Kasumi-1 (cell line): ENCODE measurements at places on chromosomes 11 and 22.

DNA sequence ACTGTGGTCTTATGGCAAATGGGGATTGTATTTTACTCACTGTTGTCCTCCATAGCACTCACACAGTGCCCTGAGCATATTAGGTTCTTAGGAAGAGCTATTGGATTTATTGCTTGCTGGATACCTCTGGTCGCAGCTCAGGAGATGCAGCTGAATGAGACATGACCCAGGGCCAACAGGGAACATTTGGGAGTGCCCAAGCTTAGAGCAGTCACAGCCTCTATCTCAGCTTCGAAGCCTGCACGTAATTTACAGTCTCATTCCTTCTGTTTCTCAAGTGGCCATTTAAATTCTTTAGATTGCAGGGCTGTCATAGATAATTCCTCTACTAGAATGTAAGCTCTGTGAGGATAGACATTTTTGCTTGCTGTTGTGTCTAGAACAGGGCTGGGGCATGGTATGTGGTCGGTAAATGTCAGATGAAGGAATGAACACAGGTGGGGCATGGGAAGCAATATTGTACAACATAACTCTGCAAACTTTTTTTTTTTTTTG, 192.8 kb downstream of the GRIK4 start:
- DNase-seq = no peak

- no peak for DNase-seq
Observed at GRCh38 chr22:45127866-45128265, 35.9 kb upstream of the NUP50 start.

DNA sequence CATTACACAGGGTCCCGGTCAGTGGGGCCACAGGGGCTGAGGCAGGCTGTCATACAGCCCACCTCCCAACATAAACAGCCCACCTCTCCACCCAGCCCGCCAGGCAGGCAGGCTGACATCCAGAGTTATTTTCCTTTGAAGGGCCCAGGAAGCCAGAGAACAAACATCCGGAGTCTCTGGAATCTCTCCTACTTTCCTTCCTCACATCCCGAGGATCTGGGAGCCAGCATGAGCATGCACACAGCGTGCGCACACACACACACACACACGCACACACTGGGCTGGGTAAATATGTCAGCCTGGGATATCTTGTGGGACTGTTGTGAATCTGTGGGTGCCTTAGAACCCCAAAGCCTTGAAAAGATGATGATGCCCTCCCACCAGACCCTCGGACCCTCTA, 55.4 kb downstream of the PDE2A start:
- DNase-seq = no peak

DNA sequence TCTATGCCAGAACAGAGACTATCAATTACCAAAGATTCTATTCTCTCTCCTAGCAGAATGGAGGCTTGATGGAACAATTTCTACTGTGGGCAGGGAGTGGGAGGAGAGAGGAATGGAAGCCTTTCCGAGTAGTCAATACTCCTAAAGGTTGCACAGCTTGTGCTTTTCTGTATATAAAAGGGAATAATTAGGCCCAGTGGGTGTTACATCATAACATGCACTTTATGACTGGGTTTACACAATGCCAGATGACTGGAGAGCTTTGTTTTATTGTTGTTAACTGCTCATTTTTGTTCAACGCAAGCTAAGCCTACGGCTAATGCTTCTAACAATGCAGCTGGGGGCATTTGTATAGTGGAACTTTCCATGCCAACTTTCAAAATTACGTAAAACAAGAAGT, 2237.9 kb upstream of the RAG2 start:
- no peak for DNase-seq

DNA sequence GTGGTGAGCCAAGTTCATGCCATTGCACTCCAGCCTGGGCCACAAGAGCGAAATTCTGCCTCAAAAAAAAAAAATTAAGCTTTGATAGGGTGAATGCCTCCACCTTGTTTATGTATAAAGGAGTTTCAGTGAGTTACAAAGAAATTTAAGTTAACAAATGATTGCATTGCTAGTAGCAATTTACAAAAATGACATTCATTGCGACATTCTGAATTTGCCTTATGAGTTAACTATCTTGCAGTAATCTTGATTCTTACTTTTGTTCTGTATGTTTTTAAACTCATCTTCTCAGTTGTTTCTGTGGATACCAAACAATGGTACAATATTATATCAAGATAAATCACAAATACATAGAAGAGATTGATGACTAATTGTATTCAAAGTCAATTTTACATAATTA, 207.0 kb downstream of the DDX10 start:
- no peak for DNase-seq

DNA sequence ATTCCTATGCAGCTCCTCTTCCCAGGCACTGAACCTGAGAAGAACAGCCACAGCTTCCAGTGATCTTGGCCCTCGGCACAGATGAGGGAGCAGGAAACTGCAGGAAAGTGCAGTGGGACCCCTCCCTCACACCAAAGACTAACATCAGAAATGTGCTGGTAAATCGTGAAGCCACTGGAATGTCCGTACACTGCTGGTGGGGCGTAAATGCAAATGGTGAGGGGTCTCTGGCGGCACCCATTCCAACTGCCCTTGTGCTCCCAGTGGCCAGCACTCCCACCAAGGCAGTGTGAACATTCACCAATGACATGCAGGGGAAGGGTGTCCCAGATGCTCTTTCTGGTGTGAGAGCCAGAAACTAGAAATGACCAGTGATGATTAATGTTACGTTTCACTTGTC, 574.0 kb downstream of the BRD1 start:
- no peak for DNase-seq

GRCh38 chr11:68963779-68964178, 17.0 kb downstream of the MRGPRD start:
- no peak for DNase-seq

DNA sequence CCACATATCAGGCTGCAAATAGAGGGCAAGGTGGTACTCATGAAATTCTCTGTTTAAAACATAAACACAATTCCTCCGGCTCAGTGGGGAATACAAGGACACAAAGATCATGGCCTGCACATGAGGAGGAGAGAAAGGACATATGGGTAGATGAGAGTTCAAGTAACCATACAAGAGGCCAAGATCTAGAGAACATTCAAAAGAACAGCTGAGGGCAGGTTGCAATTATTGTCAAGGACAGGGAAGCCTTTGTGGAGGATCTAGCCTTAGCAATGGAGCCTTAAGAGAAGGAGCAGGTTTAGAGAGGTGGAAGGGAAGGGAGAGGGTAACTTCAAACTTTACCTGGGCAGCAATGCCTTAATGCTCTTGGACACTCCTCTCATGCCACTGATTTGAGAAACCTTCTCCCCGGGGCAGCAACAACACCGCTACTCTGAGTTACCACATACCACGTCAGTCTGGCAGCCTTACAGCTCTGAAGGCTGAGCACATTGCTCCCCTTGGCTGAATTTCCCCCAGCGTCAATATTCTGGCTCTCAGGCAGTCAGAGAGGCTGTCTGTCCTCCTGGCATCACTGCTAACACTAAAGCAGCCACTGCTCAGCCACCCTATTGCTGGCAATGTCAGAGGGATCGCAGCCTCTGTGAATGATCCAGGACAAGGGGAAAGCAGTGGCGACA, 55.5 kb downstream of the CLPB start:
- no peak for DNase-seq

DNA sequence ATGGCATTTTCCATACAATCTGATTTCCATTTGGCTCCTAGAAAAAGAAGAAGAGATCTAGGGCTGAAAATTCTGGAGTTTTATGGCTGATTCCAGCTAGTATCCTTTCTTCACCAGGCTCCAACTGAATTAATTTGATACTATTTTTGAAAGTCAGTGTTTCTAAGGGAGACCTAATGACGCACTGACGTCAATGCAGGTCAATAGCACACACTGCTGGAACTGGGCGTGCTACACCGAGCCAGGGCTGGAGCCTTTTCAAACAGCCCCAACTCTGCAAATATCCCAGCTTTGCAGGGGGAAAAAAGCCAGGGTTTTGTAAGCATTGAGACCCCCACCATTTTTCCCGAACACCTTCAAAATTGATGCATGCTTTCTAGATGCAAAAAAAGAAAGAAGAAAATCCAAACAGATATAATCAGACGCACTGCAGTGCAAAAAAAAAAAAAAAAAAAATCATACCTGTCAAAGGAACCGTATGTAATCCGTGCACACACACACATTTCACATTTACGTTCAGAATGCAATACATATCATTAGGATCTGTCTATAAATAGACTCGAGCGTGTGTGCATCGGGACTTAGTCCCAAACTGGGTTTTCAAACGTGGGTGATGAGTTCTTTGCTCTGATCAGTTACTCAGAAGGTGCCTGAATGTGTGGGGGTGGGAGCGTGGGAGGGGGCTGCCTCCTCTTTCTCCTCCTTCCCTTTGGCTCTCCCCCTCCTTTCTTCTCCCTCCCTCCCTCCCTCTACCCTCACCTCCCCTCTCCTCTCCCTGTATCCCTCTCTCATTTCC, 124.5 kb upstream of the HSD17B12 start:
- no peak for DNase-seq

- no peak for DNase-seq
Observed at GRCh38 chr22:41238570-41239442, 1.9 kb downstream of the CHADL start.

GRCh38 chr11:119991022-119991404, 146.9 kb downstream of the TRIM29 start:
- DNase-seq = no peak

GRCh38 chr22:46007848-46008261, 30.9 kb upstream of the WNT7B start:
- DNase-seq = no peak

- DNase-seq = no peak
Observed at GRCh38 chr11:128022007-128022368, 565.4 kb downstream of the ETS1 start.

DNA sequence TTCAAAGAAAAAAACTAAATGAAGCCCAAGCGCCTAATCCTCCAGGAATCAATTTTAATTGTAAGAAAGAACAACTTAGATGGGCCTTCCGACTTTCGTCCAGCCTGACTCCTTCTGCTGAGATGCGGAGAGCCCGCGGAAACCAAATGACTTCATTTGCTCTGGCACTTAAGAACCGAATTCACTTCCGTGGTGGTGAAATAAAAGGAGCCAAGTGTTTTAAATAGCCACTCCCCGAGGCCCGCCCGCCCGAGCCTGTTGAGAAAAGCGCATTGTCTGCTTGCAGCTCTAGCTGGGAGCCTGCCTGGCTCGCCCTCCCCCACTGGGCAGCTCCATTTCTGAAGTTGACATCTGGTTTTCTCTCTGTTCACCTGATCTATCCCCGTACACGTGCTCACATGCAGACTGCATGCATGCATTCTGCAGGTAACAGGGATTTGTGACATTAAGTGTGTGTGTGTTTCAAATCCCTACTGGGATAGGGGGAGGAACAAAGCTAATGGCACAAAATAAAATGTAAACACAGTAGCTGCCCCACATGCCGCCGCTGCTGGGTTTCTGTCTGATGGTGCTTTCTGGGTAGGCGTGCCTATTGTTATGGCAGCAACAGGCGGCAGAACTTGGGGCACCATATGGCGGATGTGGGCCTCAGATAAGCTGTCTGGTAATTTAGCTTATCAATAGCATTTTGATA, 6.2 kb downstream of the TEAD1 start:
- no peak for DNase-seq

GRCh38 chr11:125140233-125140632, 24.3 kb upstream of the PKNOX2 start:
- no peak for DNase-seq

- no peak for DNase-seq
Observed at GRCh38 chr22:42322562-42322926, 52.1 kb upstream of the TCF20 start.

DNA sequence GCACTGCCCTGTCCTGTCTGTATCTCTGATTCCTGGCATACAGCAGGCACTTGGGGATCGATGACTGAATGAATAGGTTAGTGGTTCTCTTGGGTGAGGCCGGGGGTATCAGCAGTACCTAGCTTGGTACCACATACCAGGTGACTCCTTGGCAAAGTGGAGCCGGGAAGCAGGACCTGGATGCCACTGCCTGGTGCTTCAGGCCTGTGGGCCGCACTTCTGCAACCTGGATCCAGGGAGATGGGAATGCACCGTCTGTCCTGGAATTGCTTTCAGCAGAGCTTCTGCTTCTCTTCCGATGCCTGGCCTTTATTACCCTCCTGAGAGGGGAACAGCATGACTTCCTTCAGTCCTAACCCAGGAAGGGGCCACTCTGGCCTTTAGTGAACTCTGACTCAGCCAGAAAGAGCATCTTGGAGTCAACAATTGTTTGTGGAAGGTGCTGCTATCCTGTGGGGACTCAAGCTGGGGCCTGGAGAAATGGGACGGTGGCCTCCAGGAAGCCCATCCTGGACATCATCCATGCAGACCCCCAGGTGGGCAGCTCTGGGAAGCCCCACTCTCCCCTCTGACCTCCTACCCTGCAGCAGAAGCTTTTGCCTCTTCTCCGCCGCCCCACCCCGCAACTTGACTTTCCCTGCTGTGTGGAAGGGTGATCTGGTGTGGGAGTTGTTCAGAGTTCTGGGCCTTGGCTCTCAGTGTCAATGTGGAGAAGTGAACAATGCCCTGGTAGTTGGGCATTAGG, 5.1 kb downstream of the CD82 start:
- no peak for DNase-seq

DNA sequence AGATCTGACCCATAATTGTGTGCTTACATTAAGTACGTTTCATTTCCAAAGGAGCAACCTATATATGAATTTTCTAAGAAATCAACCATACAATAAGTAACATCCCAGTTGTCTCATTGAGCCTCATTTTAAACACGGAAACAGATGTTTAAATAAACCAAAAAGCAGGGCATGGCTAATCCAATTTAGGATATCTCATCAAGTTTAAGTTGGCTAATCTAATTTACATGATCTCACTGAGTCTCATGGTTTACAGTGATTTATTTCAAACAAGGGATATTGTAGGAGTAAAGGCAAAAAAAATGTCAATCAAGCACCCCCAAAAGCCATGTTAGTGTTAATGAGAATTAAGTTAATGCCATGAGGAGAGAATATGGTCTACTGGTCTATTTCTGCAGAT, 499.8 kb upstream of the CCDC90B start:
- no peak for DNase-seq
